ENCODE measurements at places on chromosomes 4 and X.

DNA sequence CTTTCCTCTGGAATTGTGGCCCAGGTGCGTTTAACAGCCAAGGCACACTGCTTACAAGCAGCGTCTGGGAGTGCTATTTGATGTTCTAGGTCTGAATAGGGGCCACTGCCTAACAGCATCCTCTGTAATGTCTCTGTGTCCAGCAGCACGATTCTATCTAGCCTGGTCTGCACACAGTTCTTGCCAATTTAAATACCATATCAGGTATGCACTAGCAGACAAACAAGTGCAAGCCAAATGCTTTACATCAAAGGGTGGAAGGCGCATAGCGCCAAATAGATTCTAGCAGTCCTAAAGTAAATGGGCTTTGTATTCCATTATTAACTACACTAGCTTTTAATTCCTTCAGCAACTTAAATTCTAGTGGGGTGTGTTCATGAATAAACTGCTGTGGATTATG lies 15.8 kb upstream of the UGDH start:
- H3K4me1 ChIP-seq: no peaks in the 10 kb centered on the region
- H3K36me3 ChIP-seq: no peaks in the 10 kb centered on the region
- no peak overlapping the region for H3K4me3 ChIP-seq
- H3K27me3 ChIP-seq: no peaks in the 10 kb centered on the region
- DNase-seq: no peak

- no peak overlapping the region for H3K4me3 ChIP-seq
- no peak overlapping the region for H3K27ac ChIP-seq
- DNase-seq: no peak
- no peaks in the 10 kb centered on the region for H3K4me1 ChIP-seq
Observed at GRCh38 chrX:116872931-116873330, 410.2 kb upstream of the CT83 start.

DNA sequence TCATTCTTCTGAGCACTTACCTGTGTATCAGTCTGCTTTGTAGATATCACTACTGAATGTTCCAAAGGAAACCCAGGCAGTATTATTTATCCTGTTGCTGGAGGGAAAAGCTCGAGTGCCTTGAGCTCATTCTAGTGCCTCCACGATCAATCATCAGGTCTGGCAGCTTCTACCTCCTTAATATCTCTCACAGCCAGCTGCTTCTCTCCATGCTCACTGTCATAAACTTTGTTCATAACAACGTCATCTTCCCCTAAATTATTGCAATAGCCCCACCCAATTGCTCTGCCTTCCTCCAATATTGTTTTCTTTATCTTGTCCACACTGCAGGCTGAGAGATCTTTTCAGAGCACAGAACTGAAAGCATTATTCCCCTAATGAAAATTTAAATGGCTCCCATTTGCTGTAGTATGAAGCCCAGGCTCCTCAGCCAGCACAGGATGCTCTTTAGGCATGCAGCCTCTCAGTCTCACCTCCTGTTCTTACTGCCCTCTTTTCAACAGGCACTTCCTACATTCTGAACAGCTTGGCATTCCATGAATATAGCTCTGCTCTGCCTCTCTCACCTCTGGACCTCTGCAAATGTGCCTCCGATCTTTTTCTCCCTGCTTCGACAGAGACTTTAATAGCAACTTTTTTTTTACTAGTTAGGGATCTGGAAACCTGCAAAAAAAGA lies 504.2 kb upstream of the IGFBP7 start:
- no peaks in the 10 kb centered on the region for H3K27me3 ChIP-seq
- no peaks in the 10 kb centered on the region for H3K4me1 ChIP-seq
- DNase-seq: no peak
- no peak overlapping the region for H3K27ac ChIP-seq
- no peaks in the 10 kb centered on the region for H3K36me3 ChIP-seq
- no peak overlapping the region for H3K4me3 ChIP-seq

GRCh38 chrX:55011294-55011693 lies 11.1 kb downstream of the APEX2 start:
- H3K36me3 ChIP-seq: no peaks in the 10 kb centered on the region
- no peak for DNase-seq
- H3K4me3 ChIP-seq: no peak overlapping the region
- H3K27ac ChIP-seq: no peak overlapping the region
- peaks cover 18% of the 10 kb centered on the region for H3K4me1 ChIP-seq

- H3K27me3 ChIP-seq: no peaks in the 10 kb centered on the region
- no peak for DNase-seq
- no peaks in the 10 kb centered on the region for H3K4me1 ChIP-seq
Observed at GRCh38 chr4:175988511-175988910, 77.1 kb upstream of the WDR17 start.

DNA sequence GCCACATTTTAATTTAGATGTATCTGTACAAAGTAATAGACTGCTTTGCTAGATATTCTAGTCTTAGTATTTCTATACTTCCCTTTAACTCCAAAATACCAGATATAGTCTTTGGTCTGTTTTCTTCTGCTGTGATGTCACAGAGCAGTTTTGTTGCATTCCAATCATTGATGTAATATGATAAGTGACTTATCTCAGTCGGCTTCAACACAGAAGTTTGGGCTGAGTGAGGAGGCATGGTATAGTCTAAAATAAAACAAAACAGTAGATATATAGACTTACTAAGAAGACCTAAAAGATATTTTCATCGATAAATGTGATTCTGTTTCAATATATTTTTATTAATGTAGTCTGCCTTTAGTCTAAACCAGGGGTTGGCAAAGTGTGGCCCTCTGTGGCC lies 169.9 kb downstream of the DCK start:
- no peaks in the 10 kb centered on the region for H3K36me3 ChIP-seq
- H3K4me3 ChIP-seq: no peak overlapping the region
- H3K27me3 ChIP-seq: no peaks in the 10 kb centered on the region
- H3K27ac ChIP-seq: no peak overlapping the region
- no peak for DNase-seq

DNA sequence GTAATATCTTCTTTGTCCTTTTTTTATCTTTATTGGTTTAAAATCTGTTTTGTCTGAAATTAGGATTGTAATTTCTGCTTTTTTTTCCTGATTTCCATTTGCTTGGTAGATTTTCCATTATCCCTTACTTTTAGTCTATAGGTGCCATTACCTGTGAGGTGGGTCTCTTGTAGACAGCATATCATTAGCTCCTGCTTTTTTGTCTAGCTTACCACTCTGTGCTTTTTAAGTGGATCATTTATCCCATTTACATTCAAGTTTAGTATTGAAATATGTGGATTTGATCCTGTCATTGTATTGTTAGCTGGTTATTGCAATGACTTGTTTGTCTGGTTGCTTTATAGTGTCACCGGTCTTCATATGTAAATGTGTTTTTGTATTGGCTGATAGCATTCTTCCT lies 958.6 kb upstream of the SLIT2 start:
- no peak for DNase-seq
- H3K4me3 ChIP-seq: no peak overlapping the region
- H3K27ac ChIP-seq: no peak overlapping the region
- no peaks in the 10 kb centered on the region for H3K36me3 ChIP-seq
- no peaks in the 10 kb centered on the region for H3K4me1 ChIP-seq
- no peaks in the 10 kb centered on the region for H3K27me3 ChIP-seq

DNA sequence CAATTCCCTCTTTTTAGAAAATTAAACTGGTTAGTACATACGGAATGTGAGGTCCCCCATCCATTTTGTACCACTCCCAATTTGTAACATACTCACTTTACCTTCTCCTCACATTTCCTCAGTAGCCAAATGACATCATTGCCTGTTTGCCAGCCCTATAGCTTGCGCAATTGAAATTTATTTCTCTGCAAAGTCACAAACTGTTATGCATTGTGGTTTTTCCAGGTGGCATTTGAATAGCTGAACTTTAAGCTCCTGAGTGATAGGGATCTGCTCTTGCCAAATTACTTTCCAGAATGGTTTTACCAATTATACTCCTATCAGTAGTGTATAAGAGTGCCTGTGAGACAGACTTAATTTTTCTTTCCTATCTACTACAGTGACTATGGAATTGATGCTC lies 7.7 kb downstream of the COL4A5 start:
- DNase-seq: no peak
- no peak overlapping the region for H3K27ac ChIP-seq
- H3K27me3 ChIP-seq: no peaks in the 10 kb centered on the region
- H3K4me1 ChIP-seq: no peaks in the 10 kb centered on the region
- H3K36me3 ChIP-seq: no peaks in the 10 kb centered on the region

DNA sequence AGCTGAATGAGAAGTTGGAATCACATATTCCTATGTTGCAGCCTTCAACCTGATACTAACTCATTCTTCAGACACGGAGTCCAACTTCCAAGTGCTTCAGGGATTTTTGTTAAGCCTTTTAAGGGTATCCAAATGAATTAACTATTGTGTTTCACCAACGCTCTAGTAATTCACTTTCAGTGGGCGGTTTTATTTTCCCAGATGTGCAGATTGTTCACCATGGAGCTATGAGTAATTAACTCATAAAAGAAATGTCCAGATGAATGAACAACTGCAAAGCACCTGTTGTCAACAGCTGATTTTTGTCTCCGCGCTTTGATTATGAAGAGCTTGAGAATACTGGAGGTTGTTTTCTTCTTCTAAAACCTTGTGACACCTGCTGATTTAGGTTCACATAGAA lies 187.6 kb downstream of the CBR4 start:
- no peak for DNase-seq
- H3K27ac ChIP-seq: no peak overlapping the region
- no peaks in the 10 kb centered on the region for H3K27me3 ChIP-seq
- no peaks in the 10 kb centered on the region for H3K36me3 ChIP-seq

GRCh38 chrX:50889582-50889981 lies 21.0 kb upstream of the BMP15 start:
- DNase-seq: no peak
- no peaks in the 10 kb centered on the region for H3K36me3 ChIP-seq
- no peak overlapping the region for H3K27ac ChIP-seq

- no peaks in the 10 kb centered on the region for H3K27me3 ChIP-seq
- H3K4me1 ChIP-seq: no peaks in the 10 kb centered on the region
- no peaks in the 10 kb centered on the region for H3K36me3 ChIP-seq
- H3K27ac ChIP-seq: no peak overlapping the region
Observed at GRCh38 chr4:95847908-95848460, 8.1 kb downstream of the PDHA2 start.

DNA sequence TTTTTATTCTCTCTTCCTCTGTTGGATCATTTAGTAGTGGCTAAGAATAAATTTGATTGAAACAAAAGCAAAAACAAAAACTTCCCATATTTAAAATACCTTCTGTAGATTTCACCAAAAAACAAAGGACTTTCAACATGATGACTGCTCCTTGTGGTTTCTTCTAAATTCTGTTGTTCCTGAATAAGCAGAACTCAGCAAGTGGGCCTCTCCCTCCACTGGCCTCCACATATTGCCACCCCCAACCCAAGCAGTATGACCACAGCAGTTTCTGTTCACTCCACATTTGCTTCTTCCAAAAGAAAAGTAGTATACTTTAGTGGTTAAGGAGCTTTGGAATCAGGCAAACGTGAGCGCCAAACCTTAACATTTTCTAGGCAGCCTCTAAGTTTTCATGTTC lies 114.7 kb downstream of the COX18 start:
- H3K4me1 ChIP-seq: no peaks in the 10 kb centered on the region
- no peaks in the 10 kb centered on the region for H3K36me3 ChIP-seq
- no peak overlapping the region for H3K27ac ChIP-seq
- H3K4me3 ChIP-seq: no peak overlapping the region
- no peak for DNase-seq

- DNase-seq: no peak
- no peak overlapping the region for H3K27ac ChIP-seq
- no peaks in the 10 kb centered on the region for H3K36me3 ChIP-seq
Observed at GRCh38 chr4:175051974-175052373, 133.8 kb downstream of the ADAM29 start.

DNA sequence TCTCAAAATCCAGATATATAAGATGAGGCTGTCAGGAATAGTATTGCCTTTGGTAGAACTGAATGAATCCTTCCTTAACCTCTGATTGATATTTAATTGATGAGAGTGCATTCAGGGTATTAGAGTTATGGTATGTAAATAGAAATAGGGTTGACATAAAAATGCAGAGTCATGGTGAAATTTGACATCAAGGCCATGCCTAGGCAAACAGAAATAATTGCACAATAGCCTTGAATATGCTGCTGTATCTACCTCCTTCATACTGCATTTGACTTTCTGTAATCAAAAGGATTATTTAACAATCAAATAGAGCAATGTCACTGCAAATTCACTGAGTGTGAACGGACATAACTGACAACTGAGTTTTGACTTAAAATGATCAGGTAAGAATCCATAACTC lies 1316.3 kb downstream of the STIM2 start:
- no peak overlapping the region for H3K27ac ChIP-seq
- no peaks in the 10 kb centered on the region for H3K4me1 ChIP-seq
- DNase-seq: no peak
- no peak overlapping the region for H3K4me3 ChIP-seq
- no peaks in the 10 kb centered on the region for H3K27me3 ChIP-seq

DNA sequence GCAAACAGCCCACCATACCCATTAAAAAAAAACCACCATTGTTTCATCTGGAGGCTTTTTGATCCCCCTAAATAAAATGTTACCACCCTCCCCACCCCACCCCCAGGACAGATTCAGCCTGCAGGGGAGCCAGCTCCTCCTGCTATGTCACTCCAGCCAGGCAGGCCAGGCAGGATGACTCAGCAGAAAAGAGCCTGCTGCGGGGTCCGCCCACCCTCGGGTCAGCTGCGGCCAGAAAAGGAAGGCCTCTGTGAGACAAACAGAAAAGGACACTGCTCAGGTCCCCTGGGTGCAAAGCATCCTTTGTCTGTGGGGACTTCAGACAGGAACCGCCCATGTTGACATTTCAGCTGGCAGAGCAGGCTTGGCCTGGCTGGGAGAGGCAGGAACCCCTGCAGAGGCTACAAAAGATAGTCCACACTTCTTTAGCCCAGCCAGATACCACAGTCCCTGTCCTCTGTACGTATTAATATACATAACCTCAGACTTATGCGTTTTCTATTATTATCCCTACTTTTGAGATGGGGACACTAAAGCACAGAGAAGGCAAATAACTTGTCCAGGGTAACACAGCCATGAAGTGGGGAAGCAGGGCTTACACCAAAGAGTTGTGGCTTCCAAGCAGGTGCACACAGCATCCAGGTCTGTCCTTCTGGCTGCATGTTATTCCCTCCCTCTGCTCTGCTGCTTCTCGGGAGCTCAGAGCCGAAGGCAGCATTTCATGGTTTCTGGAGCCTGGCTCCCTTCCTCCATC lies 147.7 kb downstream of the CPEB2 start:
- H3K4me3 ChIP-seq: no peak overlapping the region
- DNase-seq: peak; percentile 94
- no peak overlapping the region for H3K27ac ChIP-seq
- peaks cover 31% of the 10 kb centered on the region for H3K4me1 ChIP-seq
- no peaks in the 10 kb centered on the region for H3K36me3 ChIP-seq

- H3K27me3 ChIP-seq: no peaks in the 10 kb centered on the region
- H3K4me1 ChIP-seq: no peaks in the 10 kb centered on the region
- no peaks in the 10 kb centered on the region for H3K36me3 ChIP-seq
- H3K27ac ChIP-seq: no peak overlapping the region
Observed at GRCh38 chrX:68596871-68597270, 50.6 kb upstream of the STARD8 start.

GRCh38 chrX:136747003-136747986 lies 33.4 kb downstream of the ARHGEF6 start:
- no peaks in the 10 kb centered on the region for H3K36me3 ChIP-seq
- no peaks in the 10 kb centered on the region for H3K27me3 ChIP-seq
- DNase-seq: no peak
- H3K4me3 ChIP-seq: no peak overlapping the region
- H3K27ac ChIP-seq: no peak overlapping the region

Measured in right lobe of liver (tissue), 6 donors.